Right lobe of liver (tissue), 6 donors: ENCODE measurements at places on chromosomes 16 and 17. TPM values are rescaled to one million over a fixed set of nuclear protein-coding genes. Genes with fewer than 3 reads are reported as not detected.

ARHGAP44 gene
- total RNA-seq = 0.70 TPM

NOL3 gene
- total RNA-seq = 29.7 TPM

ALOX12 gene
- not detected for total RNA-seq

RAB11FIP3 gene
- total RNA-seq = 19.5 TPM

MRPS23 gene
- 16.1 TPM for total RNA-seq

KRT26 gene
- total RNA-seq = not detected

EXOC3L1 gene
- total RNA-seq = 2.2 TPM

GRCh38 chr17:76574166-76574565 lies 11.5 kb downstream of the ST6GALNAC2 start:
- DNase-seq = no peak

DNA sequence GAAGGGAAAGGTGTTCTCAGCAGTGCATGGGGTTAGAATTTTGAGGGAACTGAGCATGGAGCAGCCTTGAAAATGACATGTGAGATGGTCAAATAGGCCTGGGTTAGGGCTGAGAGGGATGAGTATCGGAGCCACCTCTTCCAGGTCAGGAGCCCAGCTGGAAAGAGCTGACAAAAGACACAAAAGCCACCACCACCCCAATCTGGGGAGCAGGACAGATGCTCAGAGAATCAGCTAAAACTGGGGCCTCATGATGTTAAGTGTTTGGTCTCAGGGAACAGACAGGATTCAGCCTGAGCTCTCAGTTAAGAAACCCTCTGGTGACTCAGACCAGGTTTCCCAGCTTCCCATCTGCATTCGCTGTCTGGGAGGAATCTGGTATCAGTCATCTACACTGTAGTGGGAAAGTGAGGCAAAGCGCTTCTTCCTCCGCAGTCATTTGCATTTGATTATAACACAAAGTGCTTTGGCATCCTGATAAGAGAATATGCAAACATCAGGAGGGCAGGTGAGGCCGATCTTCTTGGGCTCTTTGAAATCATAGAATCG lies 2.6 kb downstream of the WNT9B start:
- no peak for DNase-seq

DNA sequence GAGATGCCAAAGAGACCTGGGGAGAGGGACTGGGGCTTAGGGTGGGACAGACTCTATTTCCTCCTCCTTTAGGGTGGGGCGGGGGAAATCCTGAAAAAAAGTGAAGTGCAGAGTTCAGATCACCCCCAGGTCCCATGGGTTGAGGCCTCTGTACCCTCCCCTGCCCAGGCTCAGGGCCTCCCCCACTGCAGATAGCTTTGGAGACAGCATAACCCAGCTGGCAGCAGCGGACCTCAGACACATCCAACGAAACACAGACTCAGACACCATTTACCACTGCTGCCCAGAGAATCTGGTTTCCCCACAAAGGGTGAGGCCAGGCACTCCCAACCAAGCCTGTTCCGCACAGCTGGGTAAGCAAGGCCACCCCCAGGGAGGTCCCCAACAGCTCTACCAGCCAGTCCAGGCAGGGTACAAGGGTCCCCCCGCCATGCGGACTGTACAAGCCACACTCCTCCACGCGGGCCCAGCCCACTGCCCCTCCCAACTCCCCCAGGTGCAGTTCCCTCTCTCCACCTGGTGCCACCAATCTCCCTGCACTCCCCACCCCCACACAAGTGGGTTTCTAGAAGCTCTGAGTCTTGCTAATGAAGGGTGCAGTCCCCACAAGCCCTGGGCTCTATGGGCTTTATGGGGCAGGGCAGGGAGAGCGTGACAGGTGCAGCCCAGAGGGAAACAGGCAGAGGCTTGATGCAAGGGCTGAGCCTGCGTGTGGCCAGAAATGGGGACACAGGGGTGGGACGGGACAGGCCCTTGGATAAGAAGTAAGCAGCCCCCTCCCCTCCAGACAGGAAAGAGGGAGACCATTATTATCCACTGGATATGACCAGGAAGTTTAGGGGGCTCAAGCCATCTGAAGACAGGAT lies 8.9 kb downstream of the RHBDF2 start:
- peak; percentile 34 for DNase-seq

- no peak for DNase-seq
These were observed 6.0 kb upstream of the ARL2BP start for GRCh38 chr16:57239107-57239506.

DNA sequence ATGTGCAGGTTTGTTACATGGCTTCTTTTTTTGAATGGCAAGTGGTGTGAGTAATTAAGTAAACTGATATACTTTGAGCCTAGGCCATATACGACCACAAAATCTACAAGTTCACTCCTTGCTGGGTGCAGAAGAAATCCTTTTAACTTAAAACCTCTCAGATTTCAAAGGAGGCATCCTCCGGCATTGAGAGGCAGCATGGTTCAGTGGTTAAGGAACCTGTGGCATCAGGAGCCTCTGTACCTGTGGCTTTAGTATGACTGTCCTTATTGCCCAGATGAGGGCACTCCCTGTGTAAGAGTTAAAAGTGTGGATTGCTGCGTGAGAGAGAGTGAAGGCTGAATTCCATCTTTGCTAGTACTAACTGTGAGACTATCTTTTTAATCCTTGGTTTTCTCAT lies 3.3 kb downstream of the NLRP1 start:
- DNase-seq = no peak

- peak; percentile 59 for DNase-seq
These were observed 60.5 kb downstream of the CREBBP start for GRCh38 chr16:3819746-3820724.

DNA sequence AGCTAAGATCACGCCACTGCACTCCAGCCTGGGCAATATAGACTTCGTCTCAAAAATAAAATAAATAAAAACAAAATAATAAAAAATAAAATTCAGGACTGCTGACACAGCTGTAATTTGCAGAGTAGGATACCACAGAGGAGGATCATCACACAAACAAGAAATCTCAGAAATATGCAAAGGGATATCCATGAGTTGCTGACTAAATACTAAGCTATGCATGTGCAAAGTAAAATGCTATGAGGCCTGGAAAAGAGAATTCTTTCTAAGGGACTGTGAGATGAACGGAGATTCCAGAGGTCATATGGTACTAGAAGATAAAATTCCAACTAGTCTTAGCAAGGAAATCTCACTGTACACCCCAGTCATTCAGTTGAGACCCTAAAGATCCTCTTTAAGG lies 74.8 kb downstream of the SLC39A11 start:
- no peak for DNase-seq

- DNase-seq = no peak
These were observed 1.7 kb downstream of the CAPNS2 start for GRCh38 chr16:55568207-55568606.

DNA sequence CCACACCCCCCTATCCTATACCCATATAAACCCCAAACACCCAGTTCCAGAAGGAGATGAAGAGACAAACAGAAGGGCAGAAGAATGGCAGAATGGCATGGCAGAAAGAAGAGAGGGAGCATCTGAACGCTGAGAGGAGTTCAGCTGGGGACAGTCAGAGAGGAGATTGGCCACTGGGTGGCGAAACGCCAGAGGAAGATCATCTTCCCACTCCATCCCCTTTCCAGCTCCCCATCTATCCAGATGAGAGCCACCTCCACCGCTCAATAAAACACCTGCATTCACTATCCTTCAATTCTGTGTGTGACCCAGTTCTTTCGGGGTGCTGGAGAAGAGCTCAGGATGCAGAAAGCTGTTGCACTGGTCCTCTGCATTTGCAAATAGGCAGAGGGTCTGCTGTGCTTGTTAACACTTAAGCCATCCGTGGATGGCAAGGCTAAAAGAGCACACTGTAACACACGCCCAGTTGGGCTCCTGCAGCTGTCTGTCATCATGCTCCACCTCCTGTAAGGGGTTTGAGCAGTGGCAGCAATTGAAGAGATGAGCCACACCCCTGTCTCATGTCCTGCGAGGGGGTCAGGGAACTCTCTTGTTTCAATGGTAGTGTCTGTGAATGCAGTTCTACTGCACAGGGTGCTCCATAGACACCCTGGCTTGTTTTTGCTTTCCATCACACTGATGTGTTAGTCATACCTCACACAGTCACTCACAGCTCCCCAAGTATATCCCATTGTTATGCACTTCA lies 1034.8 kb upstream of the RBFOX1 start:
- no peak for DNase-seq

DNA sequence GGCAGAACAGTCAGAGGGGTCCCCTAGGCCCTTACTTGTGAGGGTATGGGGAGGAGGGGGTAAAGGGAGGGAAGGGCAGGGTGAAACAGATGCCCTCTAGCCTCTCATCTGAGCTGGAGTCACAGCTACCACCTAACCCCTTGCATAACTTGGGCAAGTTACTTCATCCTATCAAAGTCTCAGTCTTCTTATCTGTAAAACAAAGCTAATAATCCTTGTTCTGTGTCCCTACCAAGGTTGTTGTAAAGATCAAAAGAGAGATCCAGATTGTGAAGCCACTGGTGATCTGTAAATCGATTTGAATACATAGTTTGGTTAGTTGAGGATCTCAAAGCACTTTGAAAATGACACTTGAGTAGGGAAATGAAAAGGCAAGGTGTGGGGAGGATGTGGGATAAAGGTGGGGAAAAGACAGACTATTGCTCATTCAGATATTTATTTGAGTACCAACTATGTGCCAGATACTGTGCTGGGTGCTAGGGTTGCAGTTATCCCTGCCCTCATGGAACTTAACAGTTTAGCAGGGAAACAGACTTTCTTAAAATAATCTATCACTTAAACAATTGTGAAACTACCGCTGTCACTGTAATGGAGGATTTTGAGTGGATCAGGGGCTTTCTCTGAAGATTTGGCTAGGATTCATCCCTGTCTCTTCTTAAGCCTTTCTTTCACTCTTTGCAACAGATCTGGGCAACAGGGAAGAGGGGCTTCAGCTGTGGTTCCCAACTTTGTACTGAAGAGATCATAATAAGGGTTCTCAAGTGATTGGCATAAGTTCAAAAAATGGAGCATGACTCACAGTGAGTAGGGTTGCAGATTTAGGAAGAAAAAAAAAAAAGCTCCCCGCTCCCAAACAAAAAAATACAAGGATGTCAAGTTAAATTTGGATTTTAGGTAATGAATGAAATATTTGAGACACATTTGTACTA lies 3.0 kb downstream of the HEATR9 start:
- no peak for DNase-seq

DNA sequence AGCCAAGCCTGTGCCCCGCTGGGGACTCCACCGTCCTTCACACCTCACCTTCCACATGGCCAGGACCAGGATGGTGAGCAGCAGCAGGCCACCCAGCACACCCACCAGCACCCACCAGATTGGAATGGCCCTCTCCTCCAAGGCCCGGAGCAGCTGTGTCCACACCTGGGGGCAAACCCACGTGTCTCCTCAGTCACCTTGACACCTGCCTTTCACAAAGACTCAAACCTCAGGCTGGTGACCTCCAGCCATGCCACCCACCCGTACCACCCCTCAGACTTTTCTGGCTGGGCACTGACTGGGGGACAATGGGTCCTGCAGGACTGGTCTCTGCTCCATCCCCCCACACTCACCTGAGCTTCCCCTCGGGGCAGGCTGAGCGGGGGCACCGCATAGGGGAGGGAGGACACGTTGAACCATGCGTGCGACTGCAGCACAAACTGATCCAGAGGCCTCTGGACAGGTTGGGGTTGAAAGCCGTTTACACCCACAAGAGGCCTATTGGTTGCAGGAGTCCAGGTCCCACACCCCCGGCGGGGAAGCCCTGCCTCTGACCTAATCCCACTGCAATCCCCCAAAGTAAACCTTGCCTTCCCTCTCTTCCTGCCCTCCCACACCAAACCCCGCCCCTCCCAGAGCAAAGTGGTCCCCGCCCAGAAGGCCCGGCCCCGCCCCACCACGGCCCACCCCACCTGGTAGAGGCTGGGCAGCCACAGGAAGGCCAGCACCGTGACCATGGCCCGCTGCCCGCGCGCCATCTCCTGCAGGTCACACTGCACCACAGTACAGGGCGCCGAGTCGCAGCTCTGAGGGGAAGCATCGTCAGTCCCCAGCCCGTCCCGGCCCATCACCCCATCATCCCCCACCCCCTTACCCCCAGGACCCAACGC lies 10.9 kb upstream of the FAM171A2 start:
- DNase-seq = peak; percentile 41

DNA sequence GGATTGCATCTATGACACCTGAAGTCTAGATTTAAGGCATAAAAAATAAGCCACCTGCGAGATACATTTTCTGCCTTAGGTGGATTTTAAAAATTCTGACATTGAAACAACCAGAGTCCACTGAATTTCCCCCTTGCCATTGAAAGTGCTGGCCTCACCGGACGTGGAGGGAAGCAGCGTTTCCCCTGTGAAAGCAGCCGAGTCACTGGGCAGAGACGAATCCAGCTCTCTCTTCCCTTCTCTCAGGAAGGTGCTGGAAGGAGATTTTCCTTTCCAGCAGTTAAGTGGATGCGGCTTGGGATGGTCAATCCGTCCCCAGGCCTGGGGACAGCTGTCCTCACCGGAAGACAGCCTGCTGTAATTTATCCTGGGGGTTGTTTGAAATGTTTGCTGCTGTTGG lies 270.9 kb upstream of the FOXF1 start:
- DNase-seq = no peak

DNA sequence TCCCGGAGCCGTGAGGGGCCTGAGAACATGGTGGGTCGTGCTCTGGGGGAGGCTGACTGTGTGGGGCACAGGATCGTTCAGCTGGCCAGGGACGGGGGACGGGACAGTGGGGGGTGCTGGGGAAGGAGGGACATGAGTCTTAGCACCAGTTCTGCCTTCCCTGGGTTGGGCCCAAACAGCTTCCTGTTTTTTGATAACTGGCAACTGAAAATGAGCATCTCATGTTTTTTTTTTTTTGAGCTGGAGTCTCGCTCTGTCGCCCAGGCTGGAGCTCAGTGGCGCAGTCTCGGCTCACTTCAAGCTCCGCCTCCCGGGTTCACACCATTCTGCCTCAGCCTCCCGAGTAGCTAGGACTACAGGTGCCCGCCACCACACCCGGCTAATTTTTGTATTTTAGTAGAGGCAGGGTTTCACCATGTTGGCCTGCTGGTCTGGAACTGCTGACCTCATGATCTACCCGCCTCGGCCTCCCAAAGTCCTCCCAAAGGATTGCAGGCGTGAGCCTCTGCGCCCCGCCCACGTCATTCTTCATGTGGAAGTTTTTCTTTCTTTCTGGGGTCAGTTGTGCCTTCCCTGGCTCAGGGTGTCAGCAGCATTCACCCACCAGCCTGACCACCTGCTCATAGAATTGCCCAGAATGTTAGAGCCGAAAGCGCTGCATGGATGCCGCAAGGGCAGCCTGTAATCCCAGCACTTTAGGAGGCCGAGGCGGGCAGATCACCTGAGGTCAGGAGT lies 6.4 kb downstream of the ASPSCR1 start:
- DNase-seq = no peak

- DNase-seq = no peak
These were observed 32.1 kb downstream of the CTU2 start for GRCh38 chr16:88738151-88739084.

DNA sequence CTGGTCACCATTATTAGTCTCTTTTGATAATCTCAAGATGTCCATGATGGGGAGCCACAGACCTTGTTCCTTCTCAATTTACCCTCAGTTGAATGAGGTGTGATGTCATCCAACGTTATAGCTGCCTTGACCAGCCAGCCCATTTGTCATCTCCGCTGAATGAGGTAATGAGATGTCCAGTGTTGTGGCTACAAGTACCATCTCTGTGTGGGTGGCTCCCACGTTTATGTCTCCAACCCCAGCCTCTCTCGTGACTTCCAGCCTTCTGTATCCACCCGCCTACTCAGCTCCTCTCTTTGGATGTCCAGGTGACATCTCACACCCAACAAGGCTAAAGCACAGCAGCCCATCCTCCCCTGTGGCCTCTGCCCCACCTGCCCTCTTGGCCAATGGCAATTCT lies 18.2 kb downstream of the DNAH17 start:
- DNase-seq = no peak

- DNase-seq = no peak
These were observed 60.8 kb downstream of the TBC1D16 start for GRCh38 chr17:79974566-79975497.
